CD14-positive monocyte (primary cell): ENCODE measurements at places on chromosomes 7 and 10. TPM values are rescaled to one million over a fixed set of nuclear protein-coding genes. Genes with fewer than 3 reads are reported as not detected.

Gene UFSP1
- polyA plus RNA-seq: 0.76 TPM

Gene RBM20
- not detected for polyA plus RNA-seq

Gene CFAP58
- 0.06 and 0.16 TPM in 2 replicates for polyA plus RNA-seq

- no peaks in the 10 kb centered on the region for H3K27me3 ChIP-seq
- H3K4me1 ChIP-seq: no peaks in the 10 kb centered on the region
- H3K4me3 ChIP-seq: no peak overlapping the region
- DNase-seq: no peak
- no peaks in the 10 kb centered on the region for H3K36me3 ChIP-seq
These were observed 22.5 kb upstream of the ENO4 start for GRCh38 chr10:116826803-116827202.

DNA sequence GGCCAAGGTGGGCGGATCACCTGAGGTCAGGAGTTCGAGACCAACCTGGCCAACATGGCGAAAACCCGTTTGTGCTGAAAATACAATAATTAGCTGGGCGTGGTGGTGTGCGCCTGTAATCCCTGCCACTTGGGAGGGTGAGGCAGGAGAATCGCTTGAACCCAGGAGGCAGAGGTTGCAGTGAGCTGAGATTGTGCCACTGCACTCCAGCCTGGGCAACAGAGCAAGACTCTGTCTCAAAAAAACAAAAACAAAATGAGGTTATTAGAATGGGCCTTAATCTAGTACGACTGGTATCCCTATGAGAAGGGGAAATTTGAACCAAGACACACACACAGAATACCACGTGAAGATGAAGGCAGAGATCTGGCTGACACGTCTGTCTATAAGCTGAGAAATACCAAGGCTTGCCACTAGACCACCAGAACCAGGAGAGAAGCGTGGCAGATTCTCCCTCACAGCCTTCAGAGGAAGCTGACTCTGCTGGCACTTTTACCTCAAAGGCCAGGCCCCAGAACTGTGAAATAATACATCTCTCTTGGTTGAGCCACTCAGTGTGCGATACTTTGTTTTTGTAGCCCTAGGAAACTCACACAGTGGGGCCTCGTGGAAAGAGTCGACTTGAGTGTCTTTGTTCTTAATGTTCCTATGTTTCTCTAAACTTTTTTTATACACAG lies 59.6 kb downstream of the TMEM209 start:
- no peaks in the 10 kb centered on the region for H3K27me3 ChIP-seq
- no peak overlapping the region for H3K4me3 ChIP-seq
- H3K4me1 ChIP-seq: peaks cover 11% of the 10 kb centered on the region

- H3K27ac ChIP-seq: peak overlapping the region; percentile 36
- DNase-seq: peak; percentile 39
- H3K4me3 ChIP-seq: no peak overlapping the region
- H3K27me3 ChIP-seq: no peaks in the 10 kb centered on the region
- no peaks in the 10 kb centered on the region for H3K36me3 ChIP-seq
These were observed 73.8 kb downstream of the OAT start for GRCh38 chr10:124344931-124345330.

DNA sequence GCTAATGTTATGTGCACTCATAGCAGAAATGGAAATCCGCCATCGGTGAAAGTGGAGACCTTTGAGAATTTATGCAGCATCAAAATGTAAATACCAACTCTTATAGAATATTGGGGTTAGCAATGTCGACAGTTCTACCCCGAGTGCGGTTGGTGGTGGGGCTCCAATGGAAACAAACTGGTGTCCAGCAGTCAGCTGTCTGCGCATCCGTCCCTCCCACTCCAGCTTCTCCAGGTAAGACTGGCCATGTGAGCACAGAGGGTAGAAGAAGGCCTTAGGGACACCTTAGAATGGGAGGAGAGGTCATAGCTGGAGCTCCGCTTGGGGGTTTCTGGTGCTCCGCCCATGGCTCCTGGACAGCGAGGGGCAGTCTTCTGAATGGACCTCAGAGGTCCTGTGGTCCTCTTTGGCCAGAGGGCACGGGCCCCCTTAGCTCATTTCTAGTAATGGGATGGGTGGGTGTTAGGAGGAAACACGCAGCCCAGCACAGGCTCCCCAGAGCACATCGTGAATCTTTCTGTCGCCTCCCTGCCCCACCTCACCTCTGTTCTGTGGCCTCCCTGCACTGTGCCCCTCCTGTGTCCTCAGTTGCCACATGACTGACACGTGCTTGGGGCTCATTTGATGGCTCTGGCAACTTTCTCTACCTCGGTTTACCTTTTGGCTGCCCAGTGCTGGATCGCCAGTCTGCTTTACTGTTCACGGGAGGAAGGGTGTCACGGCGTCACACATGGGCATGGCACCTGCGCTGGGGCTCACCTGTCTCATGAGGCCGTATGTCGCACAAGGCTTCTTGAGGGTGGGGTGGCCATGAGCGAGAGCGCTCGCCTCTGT lies 50.0 kb downstream of the MGMT start:
- H3K27ac ChIP-seq: no peak overlapping the region
- H3K4me1 ChIP-seq: no peaks in the 10 kb centered on the region
- no peak for DNase-seq
- no peak overlapping the region for H3K4me3 ChIP-seq
- no peaks in the 10 kb centered on the region for H3K36me3 ChIP-seq

- H3K36me3 ChIP-seq: peaks cover 3% of the 10 kb centered on the region
- DNase-seq: no peak
- H3K27me3 ChIP-seq: no peaks in the 10 kb centered on the region
- H3K4me3 ChIP-seq: no peak overlapping the region
- no peaks in the 10 kb centered on the region for H3K4me1 ChIP-seq
- H3K27ac ChIP-seq: no peak overlapping the region
These were observed 171.8 kb downstream of the MLLT10 start for GRCh38 chr10:21705828-21706176.

- peak overlapping the region; percentile 53 for H3K27ac ChIP-seq
- no peaks in the 10 kb centered on the region for H3K27me3 ChIP-seq
- H3K36me3 ChIP-seq: no peaks in the 10 kb centered on the region
- H3K4me3 ChIP-seq: no peak overlapping the region
- DNase-seq: peak; percentile 30
These were observed 8.5 kb upstream of the AOAH start for GRCh38 chr7:36732806-36733205.
